ENCODE measurements at places on chromosomes 2 and 18.

DNA sequence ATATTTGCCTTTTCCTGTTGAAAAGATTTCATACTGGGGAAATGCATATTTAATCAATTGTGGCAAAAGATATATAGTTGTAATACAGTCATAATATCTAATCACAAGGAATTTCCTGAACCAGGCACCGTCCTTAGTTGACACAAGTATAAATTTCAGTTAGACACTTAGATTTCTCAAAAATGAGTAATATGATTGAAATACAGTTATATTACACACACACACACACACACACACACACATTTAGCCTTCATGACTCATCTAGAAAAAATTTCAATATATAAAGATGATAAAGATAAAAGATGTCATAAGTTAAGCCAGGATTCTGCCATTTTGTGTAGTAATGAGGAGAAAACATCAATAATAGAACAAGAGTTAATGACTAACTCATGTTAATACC, 258.4 kb upstream of the ZNF804A start:
- DNase-seq, result no peak

GRCh38 chr2:236348976-236349375, 84.8 kb upstream of the ASB18 start:
- DNase-seq, result no peak

- no peak for DNase-seq
Measured at GRCh38 chr2:227324642-227324994, 433 bp upstream of the MFF start.

GRCh38 chr18:11714244-11714918, 25.3 kb downstream of the GNAL start:
- no peak for DNase-seq

DNA sequence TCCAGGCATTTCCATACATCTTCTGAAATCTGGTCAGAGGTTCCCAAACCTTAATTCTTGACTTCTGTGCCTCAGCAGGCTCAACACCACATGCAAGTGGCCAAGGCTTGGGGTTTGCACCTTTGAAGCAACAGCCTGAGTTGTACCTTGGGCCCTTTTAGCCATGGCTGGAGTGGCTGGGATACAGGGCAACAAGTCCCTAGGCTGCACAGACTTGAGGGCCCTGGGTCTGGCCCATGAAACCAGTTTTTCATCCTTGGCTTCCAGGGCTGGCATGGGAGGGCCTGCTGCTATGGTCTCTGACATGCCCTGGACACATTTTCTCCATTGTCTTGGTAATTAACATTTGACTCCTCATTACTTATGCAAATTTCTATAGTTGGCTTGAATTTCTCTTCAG, 988.8 kb upstream of the CNTNAP5 start:
- no peak for DNase-seq

- no peak for DNase-seq
Measured at GRCh38 chr2:137937778-137938177, 26.5 kb upstream of the HNMT start.

DNA sequence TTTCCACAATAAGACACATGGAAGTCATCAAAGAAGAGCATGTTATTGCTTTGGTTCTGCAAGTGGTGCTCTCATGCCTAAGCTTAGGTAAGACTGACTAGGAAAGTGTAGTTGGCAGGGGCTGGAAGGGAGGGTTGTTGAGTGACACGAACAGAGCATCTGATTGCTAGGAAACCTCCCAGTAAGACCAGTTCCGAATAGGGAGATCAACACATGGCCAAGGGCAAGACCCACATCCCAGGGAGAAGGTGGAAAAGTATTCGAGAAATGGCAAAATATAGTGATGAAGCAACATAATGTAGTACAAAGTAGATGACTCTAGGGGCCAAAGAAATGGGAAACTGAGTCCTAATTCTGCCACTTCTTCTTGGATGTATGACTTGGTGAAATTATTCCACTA, 33.8 kb upstream of the FMNL2 start:
- DNase-seq, result no peak

DNA sequence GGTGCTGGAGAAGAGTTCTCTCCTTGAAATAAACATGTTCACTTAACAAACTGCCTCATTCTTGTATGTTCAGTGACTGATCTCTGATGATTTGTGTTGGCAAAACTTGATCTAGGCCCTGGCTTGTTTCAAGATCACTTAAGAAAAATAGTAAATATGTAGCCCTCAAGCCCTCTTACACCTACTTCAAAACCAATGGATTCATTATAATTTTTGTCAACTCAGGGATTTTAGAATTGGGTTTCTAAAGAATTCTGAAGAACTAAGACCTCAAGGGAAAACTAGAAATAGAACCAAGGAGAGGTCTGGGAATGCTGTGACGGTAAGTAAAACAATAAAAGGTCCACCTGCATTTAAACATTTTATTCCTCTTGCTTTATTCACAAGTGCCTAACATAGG, 1731.6 kb upstream of the CELF4 start:
- no peak for DNase-seq

GRCh38 chr2:172065111-172065510, 20.2 kb upstream of the DLX1 start:
- DNase-seq, result no peak

DNA sequence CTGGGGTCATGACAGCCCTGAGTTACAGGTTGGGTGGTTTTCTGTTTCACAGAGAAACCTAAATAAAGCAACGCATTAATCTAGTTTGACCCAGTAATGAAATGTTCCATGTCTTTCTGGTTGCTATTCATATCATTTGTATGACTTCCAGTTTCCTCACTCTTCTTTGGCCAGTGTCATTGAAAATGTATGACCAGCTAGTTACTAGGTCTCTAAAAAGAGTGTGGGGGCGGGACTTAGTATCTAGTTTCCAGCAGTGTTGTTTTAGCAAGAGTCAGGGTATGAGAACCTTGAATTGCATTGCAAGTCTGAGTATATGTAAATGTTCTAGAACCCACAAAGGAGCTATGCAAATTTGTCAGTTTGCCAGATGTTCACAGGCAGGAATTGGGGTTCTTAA, 47.7 kb downstream of the SLC9A2 start:
- DNase-seq, result no peak

GRCh38 chr2:67694445-67694844, 297.3 kb downstream of the ETAA1 start:
- no peak for DNase-seq

DNA sequence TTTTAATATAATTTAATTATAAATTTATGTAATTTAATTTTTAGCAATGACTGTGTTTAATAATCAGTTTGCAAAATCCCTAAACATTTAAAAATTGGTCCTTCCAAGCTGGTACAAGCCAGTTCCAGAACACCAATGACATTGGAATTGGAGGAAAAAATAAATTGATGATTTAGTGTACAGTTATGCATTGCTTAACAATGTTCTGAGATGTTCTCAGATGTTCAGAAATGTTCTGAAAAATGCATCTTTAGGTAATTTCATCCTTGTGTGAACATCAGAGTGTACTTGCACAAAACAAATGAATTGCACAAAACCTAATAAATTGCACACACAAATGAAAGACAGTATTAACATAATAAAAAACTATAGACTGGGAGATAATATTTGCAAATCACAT, 95.2 kb downstream of the TRIB2 start:
- no peak for DNase-seq

DNA sequence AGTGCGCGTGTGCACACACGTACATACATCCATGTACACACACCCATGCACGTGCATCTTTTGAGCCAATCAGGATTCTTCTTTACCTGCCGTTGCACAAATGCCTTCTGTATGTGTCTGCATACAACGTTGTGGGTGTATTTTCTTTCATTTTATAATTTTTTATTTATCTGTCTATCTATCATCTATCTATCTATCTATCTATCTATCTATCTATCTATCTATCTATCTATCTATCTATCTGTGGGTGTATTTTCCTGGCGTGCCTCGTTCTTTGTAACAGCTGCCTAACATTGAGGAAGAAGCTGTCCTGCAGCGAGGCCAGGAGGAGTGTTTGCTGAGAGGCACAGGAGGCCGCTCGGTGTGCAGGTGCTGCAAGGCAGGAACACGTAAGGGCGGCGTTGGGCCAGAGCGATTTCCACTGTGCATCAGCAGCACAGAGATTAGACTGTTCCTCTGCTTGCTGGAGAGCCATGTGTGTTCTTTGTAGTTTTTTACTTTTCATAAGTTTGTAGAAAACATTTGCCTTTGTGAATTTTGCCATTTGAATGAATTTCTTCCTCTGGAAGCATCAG, 84.4 kb downstream of the DGKD start:
- no peak for DNase-seq

DNA sequence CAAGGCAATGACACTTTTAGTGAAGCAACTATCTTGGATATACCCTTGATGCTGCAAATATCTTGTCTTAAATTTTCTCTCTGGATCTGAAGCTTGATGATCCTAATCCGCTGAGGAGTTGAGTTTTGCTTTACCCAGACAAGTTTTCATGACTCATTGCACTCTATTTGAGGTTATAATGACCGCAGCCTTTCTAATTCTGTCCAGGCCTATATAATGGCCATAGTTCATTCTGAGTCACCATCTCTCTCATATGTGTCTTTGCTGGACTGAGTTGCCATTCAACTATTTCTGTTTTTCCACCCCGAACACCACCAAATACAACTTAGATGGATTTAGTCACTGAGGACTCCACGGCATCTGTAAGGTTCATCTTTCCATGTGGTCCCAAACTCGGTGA, 802.1 kb upstream of the FAM98A start:
- no peak for DNase-seq
